Nephron progenitor cell (in vitro differentiated cells): ENCODE measurements at places on chromosomes 7 and 10.

DNA sequence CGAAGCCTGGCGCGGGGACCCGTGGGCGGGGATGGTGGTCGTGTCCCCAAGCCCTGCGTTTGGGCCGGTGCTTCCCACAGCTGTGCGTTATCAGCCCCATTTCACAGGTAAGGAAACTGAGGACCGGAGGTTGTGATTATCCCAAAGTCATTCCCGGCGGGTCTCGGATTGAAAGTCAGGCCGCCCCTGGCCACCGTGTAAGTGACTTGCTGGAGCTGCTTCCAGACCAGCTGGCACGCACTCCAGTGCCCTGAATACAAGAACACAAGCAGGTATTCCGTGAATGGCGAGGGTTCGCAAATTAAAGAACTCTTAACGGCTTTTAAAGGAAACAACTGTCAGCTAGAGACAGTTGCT is 675 bp upstream of the ATE1 start:
- no peak for DNase-seq
- peaks cover 17% of the 10 kb centered on the region for H3K36me3 ChIP-seq
- peaks cover 52% of the 10 kb centered on the region for H3K4me1 ChIP-seq
- H3K27me3 ChIP-seq, result no peaks in the 10 kb centered on the region
- H3K27ac ChIP-seq, result peak overlapping the region; percentile 42

DNA sequence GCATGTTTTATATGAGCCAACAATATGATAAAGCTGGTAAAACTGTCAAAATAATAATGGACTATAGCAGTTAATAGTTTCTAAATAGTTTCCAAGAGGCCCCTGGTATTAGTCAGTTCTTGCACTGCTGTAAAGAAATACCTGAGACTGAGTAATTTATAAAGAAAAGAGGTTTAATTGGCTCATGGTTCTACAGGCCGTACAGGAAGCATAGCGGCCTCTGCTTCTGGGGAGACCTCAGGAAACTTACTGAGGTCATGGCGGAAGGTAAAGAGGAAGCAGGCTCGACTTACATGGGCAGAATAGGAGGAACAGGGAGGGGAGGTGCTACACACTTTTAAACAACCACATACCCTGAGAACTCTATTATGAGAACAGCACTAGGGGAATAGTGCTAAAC is 104.6 kb downstream of the PPP1R9A start:
- no peaks in the 10 kb centered on the region for H3K27me3 ChIP-seq
- H3K4me3 ChIP-seq, result no peak overlapping the region
- no peak overlapping the region for H3K27ac ChIP-seq

GRCh38 chr7:136514776-136515175 is 353.7 kb upstream of the CHRM2 start:
- peaks cover 1% of the 10 kb centered on the region for H3K4me1 ChIP-seq
- no peak overlapping the region for H3K4me3 ChIP-seq
- no peaks in the 10 kb centered on the region for H3K36me3 ChIP-seq

- peaks cover 12% of the 10 kb centered on the region for H3K27me3 ChIP-seq
- H3K36me3 ChIP-seq, result no peaks in the 10 kb centered on the region
- no peak overlapping the region for H3K27ac ChIP-seq
- no peak for DNase-seq
- H3K4me3 ChIP-seq, result no peak overlapping the region
These were observed 1409.1 kb upstream of the CELF2 start for GRCh38 chr10:9608602-9609001.

- H3K27ac ChIP-seq, result no peak overlapping the region
- H3K4me3 ChIP-seq, result no peak overlapping the region
- DNase-seq, result no peak
- H3K36me3 ChIP-seq, result no peaks in the 10 kb centered on the region
- H3K4me1 ChIP-seq, result peaks cover 30% of the 10 kb centered on the region
These were observed 2.3 kb upstream of the CYTH3 start for GRCh38 chr7:6274743-6275142.

DNA sequence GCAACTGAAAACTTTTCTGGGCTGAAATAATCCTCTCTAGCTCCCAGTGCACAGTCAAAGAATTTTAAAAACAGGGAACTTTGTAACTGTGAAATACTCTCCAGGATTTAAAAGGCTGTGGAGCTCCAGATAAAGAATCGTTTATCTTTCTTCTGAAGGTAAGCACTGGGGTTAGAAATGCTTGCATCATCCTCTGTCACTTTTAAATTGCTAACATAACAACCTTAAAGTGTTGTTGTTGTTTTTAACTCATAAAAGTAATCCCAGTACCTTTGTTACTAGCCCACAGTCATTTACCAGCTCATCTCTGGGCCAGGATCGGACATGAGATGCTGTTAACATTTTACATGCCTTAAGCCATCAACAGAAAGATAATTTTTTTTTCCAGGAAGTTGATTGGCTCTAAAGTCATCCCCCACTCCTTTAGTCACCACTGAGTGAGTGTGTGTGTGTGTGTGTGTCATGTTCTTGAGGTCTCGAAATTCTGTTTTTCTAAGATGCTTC is at the start of gene SLC39A12:
Gene SLC39A12, plus strand, starts transcription at position 51 of the 504 bp plus-strand sequence. CDS start 1,359 bp downstream, outside the sequence.
- H3K27me3 ChIP-seq, result peaks cover 6% of the 10 kb centered on the region
- H3K4me3 ChIP-seq, result no peak within 1 kb of the TSS
- no peaks in the 10 kb centered on the region for H3K36me3 ChIP-seq
- peaks cover 26% of the 10 kb centered on the region for H3K4me1 ChIP-seq
- no peak for DNase-seq
- H3K27ac ChIP-seq, result peak within 1 kb of the TSS; percentile 31

GRCh38 chr7:144001543-144001942 is 1.4 kb downstream of the OR6B1 start:
- H3K27me3 ChIP-seq, result peaks cover 7% of the 10 kb centered on the region
- DNase-seq, result no peak
- H3K36me3 ChIP-seq, result no peaks in the 10 kb centered on the region
- no peak overlapping the region for H3K27ac ChIP-seq
- no peak overlapping the region for H3K4me3 ChIP-seq
- H3K4me1 ChIP-seq, result no peaks in the 10 kb centered on the region

DNA sequence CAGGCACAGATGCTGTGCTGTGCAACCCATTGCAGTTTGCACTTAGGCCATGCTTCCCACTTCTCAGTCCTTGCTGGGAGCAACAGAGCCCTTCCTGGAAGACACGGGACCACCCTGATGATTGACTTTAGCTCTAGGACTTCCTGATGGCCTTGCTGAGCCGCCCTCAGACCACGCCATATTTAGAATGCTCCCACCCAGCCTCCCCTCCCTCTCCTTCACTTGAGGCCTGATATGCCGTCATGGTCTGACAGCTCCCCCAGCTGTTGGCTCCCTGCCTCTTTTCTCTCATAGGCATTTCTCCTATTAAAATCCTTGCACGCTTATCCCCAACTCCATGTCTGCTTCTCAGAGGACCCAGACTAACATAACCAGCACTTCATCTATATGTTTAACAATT is 29.4 kb upstream of the GATAD1 start:
- H3K36me3 ChIP-seq, result no peaks in the 10 kb centered on the region
- H3K27me3 ChIP-seq, result peaks cover 21% of the 10 kb centered on the region
- peaks cover 11% of the 10 kb centered on the region for H3K4me1 ChIP-seq
- H3K4me3 ChIP-seq, result no peak overlapping the region
- no peak overlapping the region for H3K27ac ChIP-seq
- no peak for DNase-seq

DNA sequence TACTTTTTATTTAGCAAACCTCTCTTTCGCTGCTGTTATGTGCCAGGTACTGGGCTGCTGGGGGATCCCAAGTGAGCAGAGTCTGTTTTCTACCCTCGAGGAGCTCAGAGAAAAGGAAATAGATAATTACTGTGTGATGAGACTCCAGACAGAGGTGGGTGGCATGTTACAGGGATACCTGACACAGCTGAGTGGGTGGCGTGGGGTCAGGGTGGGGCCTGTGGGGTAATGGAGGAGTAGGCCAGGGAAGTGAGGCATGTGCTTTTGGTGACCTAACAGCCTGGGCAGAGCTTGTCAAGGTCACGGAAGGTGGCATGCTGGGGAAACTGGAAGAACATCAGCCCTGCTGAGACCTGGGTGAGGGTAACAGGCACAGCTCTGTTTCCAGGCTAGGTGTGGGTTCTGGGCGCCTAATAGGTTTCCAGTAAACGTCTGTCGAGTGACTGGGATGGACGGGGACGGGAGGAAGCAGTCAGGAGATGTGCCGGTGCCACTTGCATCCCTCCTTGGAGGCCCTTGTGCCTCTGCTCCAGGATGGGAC is 36.5 kb upstream of the MMD2 start:
- H3K4me3 ChIP-seq, result no peak overlapping the region
- peak overlapping the region; percentile 20 for H3K27ac ChIP-seq
- H3K36me3 ChIP-seq, result peaks cover 54% of the 10 kb centered on the region
- H3K4me1 ChIP-seq, result no peaks in the 10 kb centered on the region

DNA sequence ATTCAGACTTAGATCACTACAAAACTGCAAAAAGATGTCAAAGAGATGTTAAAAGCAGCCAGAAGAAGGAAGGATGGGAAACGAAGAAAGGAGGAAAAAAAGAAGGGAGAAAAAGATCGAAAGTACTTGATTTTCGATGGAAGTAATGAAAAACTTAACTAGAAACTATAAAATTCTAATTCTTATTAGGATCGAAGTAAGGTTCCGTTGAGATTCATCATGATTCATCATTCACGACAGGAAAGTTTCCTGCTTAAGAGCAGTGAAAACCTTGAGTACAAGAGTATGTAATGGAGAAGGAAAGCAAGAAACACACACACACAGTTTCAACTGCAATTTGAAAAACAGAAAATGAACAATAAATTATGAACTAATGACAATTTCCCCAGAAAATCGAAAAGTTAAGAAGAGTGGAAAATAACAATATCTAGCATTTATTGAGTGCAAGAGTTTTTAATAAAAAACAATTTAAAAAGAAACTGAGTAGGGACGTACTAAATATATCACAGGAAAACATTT is 1.1 kb upstream of the ING3 start:
- H3K4me1 ChIP-seq, result peaks cover 49% of the 10 kb centered on the region
- H3K4me3 ChIP-seq, result peak overlapping the region; percentile 88
- peaks cover 14% of the 10 kb centered on the region for H3K36me3 ChIP-seq
- DNase-seq, result no peak
- no peak overlapping the region for H3K27ac ChIP-seq
- no peaks in the 10 kb centered on the region for H3K27me3 ChIP-seq

DNA sequence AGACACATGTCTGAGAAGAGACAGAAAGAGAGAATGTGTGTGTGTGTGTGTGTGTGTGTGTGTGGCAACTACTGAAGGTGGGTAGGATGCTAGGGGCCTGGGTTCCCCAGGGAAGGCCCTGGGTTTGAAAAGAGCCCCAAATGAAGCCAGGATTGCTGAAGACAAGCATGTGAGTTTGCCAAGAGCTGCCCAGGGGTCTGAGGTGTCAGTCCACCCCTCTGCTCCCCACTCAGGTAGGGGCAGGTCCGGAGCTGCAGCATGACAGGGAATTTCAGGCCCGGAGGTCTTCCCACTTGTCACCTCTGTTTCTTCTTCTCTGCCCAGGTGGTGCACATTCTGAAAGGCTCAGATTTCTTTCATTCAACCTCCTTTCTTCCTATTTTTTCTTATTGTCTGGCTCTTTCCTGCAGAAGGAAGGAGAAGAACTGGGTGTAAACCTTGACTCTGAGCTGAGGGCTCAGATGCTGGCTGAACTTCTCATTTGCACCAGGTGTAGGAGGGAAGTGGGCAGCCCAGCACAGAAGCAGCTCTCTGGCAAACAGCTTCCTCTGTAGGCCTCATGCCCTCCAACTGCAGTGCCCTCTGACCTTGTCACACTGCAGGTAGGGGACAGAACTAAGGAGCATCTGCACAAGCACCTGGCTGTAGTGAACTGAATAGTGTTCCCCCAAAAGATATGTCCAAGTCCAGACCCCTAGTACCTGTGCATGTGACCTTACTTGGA is 79.6 kb upstream of the LRRC4 start:
- no peak overlapping the region for H3K4me3 ChIP-seq
- no peak overlapping the region for H3K27ac ChIP-seq
- no peak for DNase-seq

DNA sequence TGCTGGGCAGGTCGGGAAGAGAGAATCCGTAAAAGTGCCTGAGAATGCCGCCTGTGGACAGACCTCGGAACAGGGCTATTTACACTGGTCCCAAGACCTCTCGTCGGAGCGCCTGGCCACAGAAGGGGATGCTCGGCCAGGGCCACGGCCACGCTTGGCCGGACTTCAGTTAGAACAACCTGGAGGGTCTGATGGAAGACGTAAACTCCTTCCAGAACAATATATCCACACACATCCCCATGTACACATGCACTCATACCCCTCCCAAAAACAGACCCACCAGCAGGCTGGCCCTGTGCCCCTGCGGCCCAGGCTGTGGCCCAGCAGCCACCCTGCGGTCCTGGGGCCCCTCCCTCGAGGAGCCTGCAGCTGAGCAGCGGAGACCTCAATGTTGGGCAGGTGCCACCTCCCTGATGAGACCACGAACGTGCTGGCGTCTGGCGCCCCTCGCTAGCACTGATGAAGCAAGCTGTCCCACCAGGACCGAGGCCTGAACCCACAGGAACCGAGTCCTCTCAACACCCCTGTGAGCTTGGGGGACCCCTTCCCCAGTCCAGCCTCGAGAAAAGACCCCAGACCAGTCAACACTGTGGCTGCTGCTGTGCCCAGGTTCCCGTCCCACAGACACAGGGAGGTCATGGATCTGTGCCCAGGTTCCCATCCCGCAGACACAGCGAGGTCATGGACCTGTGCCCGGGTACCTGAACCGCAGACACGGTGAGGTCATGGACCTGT is 8.9 kb downstream of the CFAP46 start:
- no peaks in the 10 kb centered on the region for H3K36me3 ChIP-seq
- H3K4me3 ChIP-seq, result no peak overlapping the region
- H3K27ac ChIP-seq, result no peak overlapping the region

- DNase-seq, result peak; percentile 66
- no peak overlapping the region for H3K4me3 ChIP-seq
- peak overlapping the region; percentile 42 for H3K27ac ChIP-seq
- no peaks in the 10 kb centered on the region for H3K36me3 ChIP-seq
- peaks cover 3% of the 10 kb centered on the region for H3K27me3 ChIP-seq
These were observed 112.1 kb downstream of the VPS41 start for GRCh38 chr7:38796626-38797501.

- no peak overlapping the region for H3K4me3 ChIP-seq
- H3K36me3 ChIP-seq, result peaks cover 21% of the 10 kb centered on the region
- H3K4me1 ChIP-seq, result no peaks in the 10 kb centered on the region
- H3K27me3 ChIP-seq, result peaks cover 3% of the 10 kb centered on the region
- no peak overlapping the region for H3K27ac ChIP-seq
These were observed 90.7 kb downstream of the LRRC4 start for GRCh38 chr7:127940381-127941160.

DNA sequence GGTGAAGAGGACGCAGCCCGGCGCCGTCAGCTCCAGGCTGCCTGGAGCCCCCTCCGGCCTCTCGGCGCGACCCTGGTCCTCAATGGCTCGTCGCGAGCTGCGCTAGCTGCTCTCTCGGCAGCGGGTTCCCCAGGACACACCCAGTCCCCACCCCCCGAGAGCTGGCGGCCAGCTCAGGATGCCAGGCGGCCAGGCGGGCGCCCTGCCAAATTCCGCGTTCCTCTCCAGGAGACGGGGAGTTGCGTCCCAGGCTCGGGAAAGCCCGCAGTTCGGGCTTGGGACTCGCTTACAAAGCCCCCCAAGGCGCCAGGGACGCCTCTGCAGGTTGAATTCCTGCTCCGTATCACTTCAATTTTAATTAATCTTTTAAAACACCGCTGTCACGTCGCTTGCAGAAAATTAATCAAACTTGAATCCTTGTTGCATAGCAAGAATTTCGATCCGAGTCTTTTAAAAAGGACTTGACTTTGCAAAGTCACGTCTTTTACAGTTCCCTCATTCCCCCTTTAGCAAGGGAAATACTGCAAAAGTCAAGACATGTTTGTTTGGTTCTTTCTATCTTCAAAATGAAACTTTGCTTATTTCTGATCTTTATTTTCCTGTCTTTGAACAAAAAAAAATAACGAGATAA is 28.2 kb downstream of the SKIDA1 start:
- peaks cover 34% of the 10 kb centered on the region for H3K27me3 ChIP-seq
- H3K4me3 ChIP-seq, result peak overlapping the region; percentile 77
- peak; percentile 77 for DNase-seq
- peak overlapping the region; percentile 45 for H3K27ac ChIP-seq
- peaks cover 53% of the 10 kb centered on the region for H3K4me1 ChIP-seq
- no peaks in the 10 kb centered on the region for H3K36me3 ChIP-seq
